ENCODE measurements at places on chromosomes 13 and 19.

- DNase-seq, result peak; percentile 75
These were observed 51.9 kb downstream of the DNM2 start for GRCh38 chr19:10769533-10770491.

DNA sequence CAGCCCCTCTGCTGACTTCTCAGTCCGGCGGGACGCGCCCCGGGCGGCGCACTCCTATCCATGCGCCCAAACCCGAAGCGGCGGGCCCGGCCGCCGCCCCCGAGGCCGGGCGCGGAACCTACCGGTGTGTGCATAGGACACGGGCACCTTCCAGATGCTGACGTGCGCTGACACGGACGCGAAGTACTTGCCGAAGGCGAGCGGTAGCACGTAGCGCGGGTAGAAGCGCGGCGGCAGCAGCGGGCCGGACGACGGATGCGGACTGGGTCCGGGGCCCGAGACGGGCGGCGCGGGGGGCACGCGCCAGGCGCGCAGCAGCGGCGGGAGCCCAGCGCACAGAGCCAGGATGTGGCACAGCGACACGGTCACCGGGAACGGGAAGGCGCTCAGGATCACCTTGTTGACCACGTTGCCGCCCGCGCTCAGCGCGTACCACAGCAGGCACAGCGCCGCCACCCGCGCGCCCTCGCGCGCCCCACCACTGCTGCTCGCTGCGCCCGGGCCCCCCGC, 338 bp downstream of the SLC35E1 start:
- DNase-seq, result peak; percentile 30

GRCh38 chr13:53214433-53214832, 185.8 kb downstream of the OLFM4 start:
- DNase-seq, result no peak

- DNase-seq, result peak; percentile 96
These were observed 344.1 kb downstream of the RFC3 start for GRCh38 chr13:34161931-34162543.

DNA sequence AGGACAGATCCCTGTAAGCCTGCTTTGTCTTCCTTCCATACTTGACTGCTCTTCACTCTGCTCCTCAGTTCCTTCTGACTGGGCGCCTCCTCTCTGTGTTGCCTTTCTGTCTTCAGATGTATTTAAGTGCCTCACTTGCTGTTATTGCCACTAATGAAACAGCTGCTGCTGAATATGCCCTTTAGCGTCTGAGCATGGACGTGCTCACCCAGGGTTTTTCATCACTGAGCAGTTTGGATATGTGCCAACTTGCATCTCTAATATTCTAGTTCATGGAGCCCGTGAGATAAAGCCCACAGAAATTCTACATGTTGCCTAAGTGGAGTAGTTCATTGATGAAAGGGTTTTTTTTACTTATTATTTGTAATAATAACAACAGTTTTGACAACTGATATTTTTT, 198.2 kb downstream of the MYO16 start:
- no peak for DNase-seq

- peak; percentile 55 for DNase-seq
These were observed 17.2 kb downstream of the PKN1 start for GRCh38 chr19:14450168-14450874.

All from mesenchymal stem cell (in vitro differentiated cells and primary cell).